ENCODE measurements at places on chromosomes 5 and 9. TPM values are rescaled to one million over a fixed set of nuclear protein-coding genes. Genes with fewer than 3 reads are reported as not detected.

Gene NDUFB6
- total RNA-seq, result 31.9 TPM

Gene JAKMIP2
- total RNA-seq, result 0.13 TPM

Gene PCDHA12
- total RNA-seq, result 0.33 TPM

Gene PCBD2
- total RNA-seq, result 3.6 TPM

Gene SLC46A2
- not detected for total RNA-seq

Gene MYO10
- total RNA-seq, result 58.3 TPM

Gene SH2D3C
- 2.2 TPM for total RNA-seq

Gene MACIR
- 11.9 TPM for total RNA-seq

Gene CDKN2B-AS1
- total RNA-seq, result 1.3 TPM

Gene RASGEF1C
- total RNA-seq, result not detected

Gene TNFSF15
- total RNA-seq, result 0.03 TPM

Gene NUTM2G
- not detected for total RNA-seq

Gene BICD2
- total RNA-seq, result 75.3 TPM

Gene STARD4
- 88.1 TPM for total RNA-seq

Gene C7
- 36.9 TPM for total RNA-seq

Measured in smooth muscle cell of the pulmonary artery (primary cell).